ENCODE measurements at places on chromosomes 16 and 17. TPM values are rescaled to one million over a fixed set of nuclear protein-coding genes. Genes with fewer than 3 reads are reported as not detected.

DNA sequence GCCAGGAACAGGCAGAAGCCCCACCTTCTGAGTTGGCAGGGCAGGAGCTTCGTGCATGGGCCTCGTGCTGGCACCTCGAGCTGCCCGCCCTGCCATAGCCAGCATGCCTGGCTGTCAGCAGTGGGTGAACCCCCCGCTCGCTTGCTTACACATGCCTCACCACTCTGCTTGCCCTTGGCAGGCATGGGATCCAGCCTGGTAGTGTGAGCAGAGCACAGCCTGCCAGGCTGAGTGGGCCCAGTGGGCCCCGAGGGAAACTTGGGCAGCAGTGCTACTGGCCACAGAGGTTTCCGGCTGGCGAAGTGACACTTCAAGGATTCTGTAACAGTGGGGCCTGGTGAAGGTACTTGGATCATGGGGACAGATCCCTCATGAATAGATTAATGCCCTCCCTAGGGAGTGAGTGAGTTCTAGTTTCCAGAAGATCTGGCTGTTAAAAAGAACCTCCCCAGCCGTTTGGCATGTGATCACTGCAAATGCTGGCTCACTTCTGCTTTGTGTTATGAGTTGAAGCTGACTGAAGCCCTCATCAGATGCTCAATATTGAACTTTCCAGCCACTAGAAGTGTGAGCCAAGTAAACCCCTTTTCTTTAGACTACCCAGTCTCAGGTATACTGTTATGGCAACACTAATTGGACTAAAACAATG, 114.7 kb downstream of the BCAS3 start:
- no peak for DNase-seq

DNA sequence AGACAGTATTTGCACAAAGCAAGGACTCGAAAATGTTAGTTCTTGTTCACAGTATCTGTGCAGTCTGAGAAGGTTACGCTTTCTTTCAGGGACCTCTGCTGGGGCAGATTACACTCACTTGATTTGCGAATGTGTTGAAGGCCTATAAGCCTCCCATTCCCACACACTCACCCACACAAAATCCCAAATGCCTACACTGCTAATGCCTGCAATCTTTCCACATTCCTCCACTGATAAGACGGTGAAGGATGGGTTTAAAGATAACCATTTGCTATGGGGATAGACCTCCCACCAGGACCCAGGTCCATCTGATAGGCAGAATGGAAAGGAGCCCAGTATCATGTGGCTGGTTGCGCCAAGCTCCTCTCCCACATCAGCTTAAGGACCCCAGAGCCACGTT, 394.9 kb upstream of the SALL1 start:
- no peak for DNase-seq

DNA sequence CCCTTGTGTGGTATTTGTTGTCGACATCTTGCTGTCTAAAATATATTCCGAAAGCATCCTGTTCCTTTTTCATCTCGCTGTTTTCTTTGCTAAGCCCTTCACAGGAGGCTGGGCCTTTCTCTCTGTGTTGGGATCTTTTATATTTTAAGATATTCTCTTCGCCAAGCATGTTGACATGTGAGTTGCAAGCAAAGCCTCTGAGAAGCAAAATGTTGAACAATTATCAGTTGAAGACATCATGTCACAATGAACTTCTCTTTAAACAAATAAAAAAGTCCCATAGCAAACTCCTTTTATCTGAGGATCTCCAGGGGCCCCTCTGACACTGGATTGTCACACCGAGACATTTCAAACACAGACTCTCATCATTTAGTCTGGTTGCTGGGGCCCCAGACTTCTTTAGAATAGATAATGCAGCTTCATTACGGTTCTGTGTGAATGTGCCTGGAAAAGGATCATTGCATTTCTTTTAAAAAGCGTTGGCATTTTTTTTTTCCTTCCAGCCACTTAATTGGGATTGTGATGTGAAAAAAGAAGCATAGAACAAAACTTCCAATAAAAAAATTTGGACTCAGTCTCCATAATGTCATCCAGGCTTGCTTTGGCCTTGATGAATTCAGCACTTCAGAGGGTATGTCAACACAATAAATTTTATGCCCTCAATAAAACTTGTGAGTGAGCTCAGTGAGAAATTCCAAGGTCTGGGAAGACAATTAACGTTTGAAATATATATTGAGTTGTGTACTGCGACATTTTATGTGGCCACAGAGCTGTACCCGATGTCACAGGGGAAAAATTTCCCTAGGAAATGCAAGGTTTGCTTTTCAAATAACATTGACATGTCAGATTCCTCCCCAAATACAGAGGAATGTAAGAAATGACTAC, 496.8 kb downstream of the XYLT1 start:
- no peak for DNase-seq

Gene PARD6A
- 5.7 TPM for total RNA-seq

All from A172 (cell line).